Stimulated activated CD4-positive, alpha-beta T cell treated with anti-CD3 and anti-CD28 coated beads, Interleukin-12 subunit alpha, Interleukin-12 subunit beta, amount 100 ng/mL, for 48 hours (primary cell): ENCODE measurements at places on chromosomes 13 and 19.
A peak's percentile ranks its signal among the peaks of the same experiment; 100 is the strongest.

GRCh38 chr19:45079911-45080370, 881 bp downstream of the GEMIN7 start:
- DNase-seq, result no peak

DNA sequence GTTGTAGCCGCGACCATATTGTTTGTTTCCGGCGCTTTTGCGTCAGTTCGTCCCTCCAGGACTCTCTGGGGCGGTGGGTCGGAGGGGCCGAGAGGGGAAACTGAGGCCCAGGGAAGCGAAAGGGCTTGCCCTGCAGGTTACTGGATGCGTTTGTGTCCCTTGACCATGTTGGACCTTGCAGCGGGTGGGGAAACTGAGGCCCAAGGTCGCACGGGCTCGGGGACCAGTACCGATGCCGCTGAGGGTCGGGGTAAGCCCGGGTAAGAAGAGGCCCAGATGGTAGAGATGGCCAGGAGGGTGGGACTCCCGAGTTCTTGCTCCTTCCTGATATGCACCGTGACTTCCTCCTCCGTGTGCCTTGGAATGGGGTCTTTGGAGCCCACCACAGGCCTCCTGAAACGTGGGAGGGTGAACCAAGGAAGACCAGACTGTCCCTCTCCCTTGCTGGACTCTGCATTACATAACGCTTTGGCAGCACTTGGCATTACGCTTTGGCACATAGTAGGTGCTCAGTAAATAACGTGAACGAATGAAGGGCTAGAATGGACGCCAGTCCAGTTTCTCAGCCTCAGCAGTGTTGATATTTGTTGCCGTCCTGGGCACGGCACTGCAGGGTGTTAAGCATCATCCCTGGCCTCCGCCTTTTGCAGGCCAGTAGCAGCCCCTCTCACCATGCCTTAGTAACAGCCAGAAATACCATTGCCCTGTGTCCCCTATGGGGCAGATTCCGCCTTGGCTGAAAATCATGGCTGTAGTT, 743 bp downstream of the CHAF1A start:
- no peak for DNase-seq

- no peak for DNase-seq
Observed at GRCh38 chr13:100493418-100493817, 95.2 kb downstream of the GGACT start.

DNA sequence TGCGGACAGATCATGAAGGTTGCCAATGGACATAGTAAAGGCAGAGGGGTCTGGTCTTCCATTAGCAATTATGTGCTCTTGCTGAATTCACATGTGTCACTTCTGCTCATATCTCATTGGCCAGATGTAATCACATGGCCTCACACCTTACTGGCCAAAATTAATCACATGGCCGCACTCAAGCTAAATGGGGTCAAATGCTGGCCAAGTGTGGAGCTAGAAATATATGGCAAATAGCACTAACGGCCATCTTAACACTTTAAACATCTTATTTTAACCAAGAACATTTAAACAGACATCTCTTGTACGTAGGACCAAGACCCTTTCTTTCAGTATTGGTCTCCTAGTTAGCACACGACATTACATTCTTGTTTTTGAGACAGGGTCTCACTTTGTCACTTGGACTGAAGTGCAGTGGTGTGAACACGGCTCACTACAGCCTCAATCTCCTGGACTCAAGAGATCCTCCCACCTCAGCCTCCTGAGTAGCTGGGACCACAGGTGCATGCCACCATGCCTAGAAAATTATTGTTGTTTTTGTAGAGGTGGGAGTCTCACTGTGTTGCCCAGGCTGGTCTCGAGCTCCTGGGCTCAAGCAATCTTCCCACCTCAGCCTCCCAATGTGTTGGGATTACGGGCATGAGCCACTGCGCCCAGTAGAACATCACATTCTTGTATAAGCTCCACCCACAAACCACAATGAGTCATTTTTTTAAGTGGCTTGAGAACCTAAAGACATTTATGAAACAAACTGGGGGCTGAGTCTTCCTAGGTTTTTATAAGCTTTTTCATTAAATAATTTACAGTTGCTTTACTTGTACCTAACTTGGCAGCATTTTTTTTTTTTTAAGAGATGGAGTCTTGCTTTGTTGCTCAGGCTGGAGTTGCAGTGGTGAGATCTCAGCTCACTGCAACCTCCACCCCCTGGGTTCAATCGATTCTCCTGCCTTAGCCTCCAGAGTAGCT, 2.9 kb upstream of the PTOV1 start:
- DNase-seq, result no peak

DNA sequence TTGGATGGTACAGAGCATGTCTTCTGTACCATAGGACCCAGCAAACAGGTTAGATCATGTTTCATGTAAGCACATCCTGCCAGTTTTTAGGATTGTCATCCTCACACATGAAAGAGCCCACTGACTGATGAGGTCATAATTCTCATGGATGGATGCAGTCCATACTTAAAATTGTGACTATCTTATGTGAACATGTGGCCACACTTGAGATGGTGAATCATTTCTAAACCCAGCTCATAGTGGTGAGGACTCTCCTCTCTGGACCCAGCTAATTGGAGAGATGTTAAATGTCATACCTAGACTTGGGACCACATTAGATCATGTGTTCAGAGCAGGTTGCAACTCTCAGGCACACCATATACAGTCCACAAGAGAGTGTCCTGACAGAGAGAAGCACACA, 24.8 kb upstream of the ZNF254 start:
- no peak for DNase-seq

DNA sequence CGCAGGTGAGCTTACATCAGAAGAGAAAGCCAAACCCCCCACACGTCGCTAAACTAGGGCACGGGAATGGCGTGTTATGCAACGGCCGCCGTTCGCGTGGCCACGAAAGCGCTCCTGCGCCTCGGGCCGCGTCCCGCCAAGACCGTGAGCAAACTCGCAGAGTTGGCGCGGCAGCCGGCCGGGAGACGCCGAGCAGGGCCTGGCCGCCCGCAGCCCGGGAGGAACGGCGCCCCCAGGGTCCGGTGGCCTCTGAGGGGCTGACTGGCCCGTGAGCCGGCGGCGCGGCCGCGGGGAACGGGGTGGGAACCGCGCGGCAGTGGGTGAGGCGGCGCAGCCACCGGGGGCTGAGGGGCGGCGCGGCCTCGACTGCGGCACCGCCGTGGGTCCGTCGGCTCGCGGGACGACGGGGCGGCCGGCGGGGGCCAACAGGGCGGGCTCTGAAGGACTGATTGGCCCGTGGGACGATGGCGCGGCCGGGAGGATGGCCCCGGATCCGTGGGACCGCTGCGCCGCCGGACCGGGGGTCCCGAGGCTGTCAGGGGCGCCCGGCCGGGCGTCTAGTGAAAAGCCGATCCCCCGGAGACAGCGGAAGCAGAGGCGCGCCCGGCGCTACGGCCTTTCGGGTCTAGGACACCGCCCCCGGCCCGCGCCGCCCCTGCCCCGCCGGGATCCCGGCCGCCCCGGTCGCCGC, 903 bp downstream of the LATS2 start:
- no peak for DNase-seq

GRCh38 chr19:39296055-39296645, at the start of gene IFNL1:
Gene IFNL1 (plus strand): TSS chr19:39296407. CDS start chr19:39296422, 15 bp downstream.
- no peak for DNase-seq

GRCh38 chr19:18605546-18606280, 886 bp downstream of the CRLF1 start:
- DNase-seq, result no peak

GRCh38 chr19:46016426-46017094, 6.3 kb downstream of the PGLYRP1 start:
- peak; percentile 83 for DNase-seq

- no peak for DNase-seq
Observed at GRCh38 chr19:50272263-50272897, 56.8 kb downstream of the KCNC3 start.

GRCh38 chr13:66835040-66835628, 395.0 kb downstream of the PCDH9 start:
- no peak for DNase-seq

DNA sequence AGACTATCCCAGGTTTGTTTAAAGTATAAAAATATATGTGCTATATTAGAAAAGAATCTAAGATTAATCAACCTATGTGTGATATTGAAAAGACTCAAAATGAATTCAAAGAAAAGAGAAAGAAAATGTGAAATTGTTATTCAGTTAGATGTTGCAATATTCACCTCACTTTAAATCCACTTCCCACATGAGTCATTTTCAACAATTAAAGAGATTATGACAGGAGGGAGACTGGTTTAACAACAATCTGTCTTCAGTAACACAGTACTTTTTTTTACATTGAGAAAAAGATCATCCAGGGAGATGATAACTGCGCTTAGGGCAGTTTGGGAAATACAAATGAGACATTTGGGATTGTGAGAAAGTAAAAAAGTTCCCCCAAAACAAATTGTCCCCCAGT, 1246.2 kb downstream of the SLITRK1 start:
- no peak for DNase-seq

GRCh38 chr13:60608954-60609353, 211.9 kb downstream of the TDRD3 start:
- no peak for DNase-seq

DNA sequence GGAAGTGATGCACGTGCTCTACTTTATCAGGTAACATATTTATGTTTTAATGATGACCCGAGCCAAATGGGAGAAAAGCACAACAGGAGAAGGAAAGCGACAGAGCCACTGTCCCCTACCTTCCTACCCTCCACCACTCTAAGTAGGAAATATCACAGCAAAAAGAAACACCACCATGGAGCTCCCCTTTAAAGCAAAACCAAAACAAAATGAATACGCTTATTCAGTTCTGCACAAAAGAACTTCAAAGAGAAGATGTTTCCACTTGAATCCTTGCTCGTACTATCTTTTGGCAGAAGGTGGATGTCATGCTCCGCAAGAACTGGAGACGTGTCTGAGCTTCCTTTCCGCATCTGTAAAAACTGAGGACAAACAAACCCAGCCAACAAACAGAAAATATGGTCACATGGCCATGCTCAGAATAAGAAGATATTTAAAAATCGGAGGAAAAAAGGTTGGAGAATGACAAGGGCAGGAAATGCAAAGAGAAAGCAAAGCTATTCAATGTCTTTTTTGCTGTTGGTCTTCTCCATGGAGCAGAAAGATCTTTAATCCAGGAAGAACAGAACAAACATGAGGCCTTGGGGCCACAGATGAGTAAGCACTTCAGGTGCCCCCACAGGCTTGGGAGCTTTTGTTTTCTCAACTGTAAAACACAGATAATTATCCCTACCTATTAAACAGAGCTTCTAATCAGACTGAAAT, 19.5 kb downstream of the N4BP2L1 start:
- no peak for DNase-seq

DNA sequence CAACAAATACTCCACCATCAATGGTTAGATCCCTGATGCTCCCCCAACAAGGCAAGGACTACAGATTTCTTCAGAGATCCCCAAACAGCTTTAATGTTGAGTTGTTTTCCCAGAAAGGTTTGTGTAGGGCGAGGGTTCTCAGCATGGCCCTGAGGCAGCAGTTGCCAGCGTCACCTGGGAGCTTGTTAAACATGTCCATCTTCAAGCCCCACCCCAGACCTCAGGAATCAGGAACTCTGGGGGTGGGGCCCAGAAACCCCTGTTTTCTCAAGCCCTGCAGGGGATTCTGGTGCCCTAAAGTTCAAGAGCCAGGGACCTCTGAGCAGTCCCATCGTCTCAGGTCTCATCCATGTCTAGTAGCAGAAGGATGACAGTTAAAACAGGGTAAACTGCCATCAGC, 9.6 kb downstream of the EFNB2 start:
- no peak for DNase-seq

GRCh38 chr19:45145270-45146189, 15.3 kb downstream of the NKPD1 start:
- no peak for DNase-seq

- DNase-seq, result peak; percentile 91
Observed at GRCh38 chr19:18097217-18097992, at the start of gene MAST3. Gene MAST3 (plus strand): TSS chr19:18097778. CDS start chr19:18097793, 15 bp downstream.

GRCh38 chr13:84845907-84846619, 953.2 kb downstream of the SLITRK6 start:
- no peak for DNase-seq
